Stimulated activated CD8-positive, alpha-beta memory T cell treated with anti-CD3 and anti-CD28 coated beads, Interleukin-15, amount 100 ng/mL, for 48 hours (primary cell): ENCODE measurements at places on chromosomes 7 and 10.
A peak's percentile ranks its signal among the peaks of the same experiment; 100 is the strongest.

DNA sequence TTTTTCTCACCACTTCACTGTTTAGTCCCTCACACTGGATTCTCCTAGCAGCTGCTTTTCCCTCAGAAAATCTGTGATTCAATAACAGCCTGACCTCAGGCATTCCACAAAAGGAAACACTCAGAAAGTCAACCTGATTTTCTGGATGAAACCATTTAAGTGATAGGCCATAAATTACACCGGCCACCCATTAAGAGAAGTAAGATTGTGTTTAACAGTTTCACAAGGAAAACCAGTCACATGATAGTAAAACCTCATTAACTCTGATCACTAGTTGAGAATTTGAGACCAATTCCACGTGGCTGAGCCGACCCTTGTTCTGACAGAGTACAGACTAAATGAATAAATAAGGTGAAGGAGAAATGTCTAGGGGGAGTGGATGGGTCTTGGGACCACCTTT is 7.7 kb downstream of the GRM8 start:
- no peak for DNase-seq

- DNase-seq: no peak
These were observed 395.0 kb downstream of the THSD7A start for GRCh38 chr7:11436773-11437524.

- peak; percentile 35 for DNase-seq
These were observed 8.0 kb upstream of the SPOCK2 start for GRCh38 chr10:72096115-72097000.

- DNase-seq: no peak
These were observed 7.2 kb upstream of the LAMTOR4 start for GRCh38 chr7:100141555-100141949.

DNA sequence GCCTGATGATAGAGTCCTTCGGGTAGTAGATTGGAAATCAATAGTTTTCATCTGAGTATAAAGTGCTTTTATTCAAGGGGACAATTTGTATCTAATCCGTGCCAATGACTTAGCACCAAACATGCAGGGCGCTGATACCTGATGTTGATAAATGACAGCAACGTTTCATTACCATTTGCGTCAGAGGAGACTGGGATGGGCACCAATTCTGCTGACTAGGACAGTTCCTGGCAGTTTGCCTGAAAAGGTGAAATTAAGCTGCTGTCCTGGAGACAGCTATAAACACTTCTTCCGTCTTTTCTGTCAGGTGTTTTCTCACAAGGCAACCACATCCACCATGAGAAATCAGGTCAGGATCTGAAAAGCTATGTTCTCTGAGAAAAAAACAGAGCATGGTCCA is 1136.4 kb downstream of the TYW1 start:
- DNase-seq: no peak

DNA sequence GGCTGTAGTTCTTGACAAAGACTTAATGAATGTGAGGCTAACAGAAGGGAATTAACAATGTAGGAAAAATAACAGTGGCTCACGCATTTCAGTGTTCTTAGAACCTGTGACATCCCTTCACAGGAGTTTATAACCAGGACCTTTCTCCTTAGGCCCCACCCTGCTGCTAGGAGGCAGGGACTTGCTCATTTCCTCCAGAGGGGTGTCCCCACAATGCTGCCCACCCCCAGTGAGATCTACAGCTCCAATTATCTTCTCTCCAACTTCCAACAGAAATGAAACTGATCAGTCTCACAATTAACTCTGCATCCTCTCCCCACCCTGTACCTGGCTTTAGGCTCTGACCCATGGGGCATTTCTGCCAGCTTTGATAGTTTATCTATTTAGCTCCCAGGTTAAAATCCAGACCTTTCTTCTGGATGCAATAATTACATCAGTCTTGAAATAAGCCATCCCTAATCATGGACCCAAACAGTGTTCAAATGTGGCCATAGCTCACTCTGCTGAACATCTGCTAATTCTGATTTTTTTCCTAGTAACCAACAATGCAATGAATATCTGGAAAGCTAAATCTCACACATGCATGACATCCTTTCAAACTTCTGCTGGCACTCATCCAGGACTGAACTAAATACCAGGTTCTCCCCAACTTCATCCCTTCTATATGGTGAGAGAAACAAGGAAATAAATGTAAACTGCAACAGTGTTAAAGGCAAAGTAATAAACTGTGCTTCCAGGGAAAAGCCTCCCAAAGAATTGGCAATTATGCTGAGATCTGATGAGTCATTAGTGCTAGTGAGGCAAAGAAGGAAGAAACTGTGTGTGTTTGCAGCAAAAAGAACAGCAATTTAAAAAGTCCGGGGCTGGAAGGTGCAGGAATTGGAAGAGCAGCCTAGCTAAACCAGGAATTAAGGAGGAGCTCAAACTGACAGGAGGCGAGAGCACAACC is 64.6 kb downstream of the HERPUD2 start:
- no peak for DNase-seq

DNA sequence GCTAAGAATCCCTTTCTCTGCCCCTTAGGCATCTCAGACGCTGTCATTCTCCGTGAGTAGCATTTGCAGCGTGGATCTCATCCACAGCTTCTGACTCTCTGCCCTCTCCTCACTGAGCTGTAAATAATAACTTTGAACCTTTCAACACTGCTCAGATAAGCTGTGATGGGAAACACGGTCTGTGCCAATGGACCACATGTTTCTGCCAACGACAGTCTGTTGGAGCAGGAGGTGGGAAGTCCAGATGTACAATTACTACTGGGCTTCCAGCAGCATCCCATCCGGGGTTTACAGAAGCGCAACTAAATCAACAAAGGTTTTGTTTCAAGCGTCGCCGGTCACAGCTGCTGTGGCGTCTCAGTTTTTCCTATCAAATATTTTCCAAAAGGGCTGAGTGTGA is 1110.6 kb downstream of the TYW1 start:
- no peak for DNase-seq

DNA sequence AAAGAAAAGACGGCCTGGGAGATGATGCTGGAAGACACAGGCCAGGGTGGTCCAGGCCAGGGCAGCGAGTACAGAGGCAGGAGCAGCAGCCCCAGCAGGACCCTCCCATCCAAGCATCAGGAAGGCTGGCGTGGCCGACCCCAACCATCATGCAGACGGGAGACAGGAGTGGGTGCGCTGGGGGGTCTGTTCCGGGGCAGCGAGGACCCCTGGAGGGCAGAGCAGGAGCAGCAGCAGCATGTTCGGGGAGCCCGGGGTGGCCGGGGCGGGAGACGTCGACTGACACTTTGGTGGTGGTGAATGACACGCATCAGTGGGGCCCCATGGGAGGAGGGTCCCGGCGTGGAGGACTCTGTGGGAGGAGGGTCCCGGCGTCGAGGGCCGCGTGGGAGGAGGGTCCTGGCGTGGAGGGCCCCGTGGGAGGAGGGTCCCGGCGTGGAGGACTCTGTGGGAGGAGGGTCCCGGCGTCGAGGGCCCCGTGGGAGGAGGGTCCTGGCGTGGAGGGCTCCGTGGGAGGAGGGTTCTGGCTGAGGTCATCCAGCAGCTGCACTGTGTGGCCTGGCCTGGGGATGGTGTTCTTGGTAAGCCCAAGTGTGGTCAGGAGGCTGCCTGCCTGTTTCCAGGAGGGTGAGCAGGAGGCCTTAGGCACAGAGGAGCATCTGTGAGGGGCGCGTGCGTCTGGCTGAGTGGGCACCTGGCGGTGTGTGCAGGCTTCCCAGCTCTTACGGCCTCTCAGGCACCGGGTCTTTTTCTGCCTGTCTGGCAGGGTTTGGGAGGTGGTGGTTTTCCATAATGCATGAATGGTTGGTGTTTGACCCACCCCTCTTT is 38.9 kb downstream of the FAM20C start:
- no peak for DNase-seq

DNA sequence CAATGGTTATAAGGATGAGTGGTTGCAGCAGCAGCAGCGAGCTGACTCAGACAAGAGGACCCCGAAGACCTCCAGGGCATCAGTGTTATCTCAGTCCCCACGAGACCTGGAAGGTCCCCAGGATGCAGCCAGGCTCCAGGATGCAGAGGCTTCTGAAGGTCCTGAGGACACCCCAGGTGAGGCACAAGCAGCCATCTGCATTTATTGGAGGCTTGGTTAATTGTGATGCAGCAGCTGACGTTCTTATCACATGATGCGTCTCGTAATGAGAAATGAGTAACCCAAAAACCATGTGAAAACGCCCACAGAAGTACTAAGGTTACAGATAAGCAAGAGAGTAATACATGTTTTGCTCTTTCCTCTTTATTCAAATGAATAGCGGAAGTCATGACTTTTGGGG is 17.4 kb downstream of the C7orf57 start:
- no peak for DNase-seq

DNA sequence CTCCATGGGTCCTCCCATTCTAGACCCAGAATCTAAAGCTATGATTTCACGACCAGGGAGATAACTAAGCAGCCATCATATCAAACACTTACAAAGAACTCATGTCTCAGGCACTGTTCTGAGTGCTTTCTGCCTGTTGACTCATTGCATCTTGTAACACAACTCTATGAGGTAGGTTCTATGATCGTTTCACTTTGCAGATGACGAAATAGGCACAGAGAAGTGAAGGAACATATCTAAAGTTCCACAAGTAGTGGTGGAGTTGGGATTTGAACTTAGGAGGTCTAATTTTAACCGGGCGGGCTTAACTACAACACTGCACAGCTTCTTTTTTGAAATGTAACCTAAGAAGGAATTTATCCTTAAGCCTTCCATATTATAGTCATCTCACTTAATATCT is 2.9 kb downstream of the RBP4 start:
- DNase-seq: no peak

DNA sequence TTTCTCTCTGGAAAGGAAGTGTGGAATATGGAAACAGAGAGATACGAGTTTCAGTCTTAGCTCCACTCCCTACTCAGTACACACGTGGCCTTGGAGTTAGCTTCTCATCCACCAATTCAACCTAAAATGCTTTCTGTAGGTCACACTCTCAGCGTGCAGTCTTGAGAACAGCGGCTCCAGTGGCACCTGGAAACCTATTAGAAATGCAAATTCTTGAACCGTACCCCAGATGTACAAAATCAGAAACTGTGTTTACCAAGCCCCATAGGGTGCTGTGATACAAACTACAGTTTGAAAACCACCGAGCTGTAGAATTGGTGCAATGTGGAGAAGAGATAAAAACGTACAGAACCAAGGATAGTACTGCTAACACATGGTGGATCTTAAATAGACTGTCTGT is 91.1 kb upstream of the SP4 start:
- no peak for DNase-seq

GRCh38 chr10:6912929-6913328 is 332.9 kb upstream of the PRKCQ start:
- DNase-seq: no peak

GRCh38 chr10:17880601-17881000 is 71.1 kb upstream of the SLC39A12 start:
- no peak for DNase-seq

DNA sequence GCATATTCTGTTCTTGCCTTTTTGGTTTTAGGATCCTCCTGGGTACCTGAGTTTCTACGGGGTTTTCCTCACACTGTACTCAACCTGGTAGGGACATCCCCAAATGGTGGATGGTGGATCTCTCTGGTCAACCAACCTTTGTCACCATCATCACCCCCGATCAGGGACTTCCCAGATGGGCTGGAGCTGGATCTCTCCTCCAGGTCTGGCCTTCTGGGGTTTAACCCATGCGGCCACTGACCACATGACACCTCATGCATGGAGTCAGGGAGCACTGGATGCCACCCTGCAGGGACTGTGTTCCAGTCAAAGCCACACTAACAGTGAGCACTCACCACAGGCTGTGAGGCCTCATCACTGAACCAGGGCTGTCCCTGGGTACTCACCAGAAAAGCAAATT is 80.0 kb downstream of the CELF2 start:
- no peak for DNase-seq

DNA sequence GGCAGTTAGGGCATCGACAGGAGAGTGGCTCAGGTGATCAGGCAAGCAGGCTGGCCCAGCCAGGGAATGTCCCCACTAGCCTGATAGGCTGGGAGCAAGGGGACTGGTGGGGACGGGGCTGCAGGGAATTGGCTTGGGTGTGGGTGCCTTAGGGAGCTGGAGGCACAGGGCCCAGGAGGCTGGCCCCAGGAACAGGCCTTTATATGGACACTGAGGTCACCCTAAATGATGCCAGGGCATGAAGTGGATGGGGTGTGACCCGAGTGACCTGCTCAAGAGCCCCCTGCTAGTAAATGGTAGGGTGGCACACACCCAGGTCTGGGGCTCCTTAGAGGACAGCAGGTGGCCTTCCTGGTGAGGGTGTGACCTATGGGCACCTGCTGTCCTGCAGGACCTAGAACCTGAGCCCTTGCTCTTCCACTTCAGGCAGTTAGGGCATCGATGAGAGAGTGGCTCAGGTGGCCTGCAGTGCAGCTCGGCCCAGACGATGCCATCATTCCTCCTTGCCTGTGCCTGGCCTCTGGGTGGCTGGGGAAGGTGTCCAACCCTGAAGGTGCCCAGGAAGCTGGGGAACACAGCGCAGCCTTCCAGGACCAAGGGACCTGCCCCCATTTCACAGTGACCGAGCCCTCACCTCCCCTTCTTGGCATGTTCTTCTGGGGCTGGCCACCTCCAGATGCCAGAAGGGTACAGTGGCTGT is 51.7 kb upstream of the LEP start:
- no peak for DNase-seq

DNA sequence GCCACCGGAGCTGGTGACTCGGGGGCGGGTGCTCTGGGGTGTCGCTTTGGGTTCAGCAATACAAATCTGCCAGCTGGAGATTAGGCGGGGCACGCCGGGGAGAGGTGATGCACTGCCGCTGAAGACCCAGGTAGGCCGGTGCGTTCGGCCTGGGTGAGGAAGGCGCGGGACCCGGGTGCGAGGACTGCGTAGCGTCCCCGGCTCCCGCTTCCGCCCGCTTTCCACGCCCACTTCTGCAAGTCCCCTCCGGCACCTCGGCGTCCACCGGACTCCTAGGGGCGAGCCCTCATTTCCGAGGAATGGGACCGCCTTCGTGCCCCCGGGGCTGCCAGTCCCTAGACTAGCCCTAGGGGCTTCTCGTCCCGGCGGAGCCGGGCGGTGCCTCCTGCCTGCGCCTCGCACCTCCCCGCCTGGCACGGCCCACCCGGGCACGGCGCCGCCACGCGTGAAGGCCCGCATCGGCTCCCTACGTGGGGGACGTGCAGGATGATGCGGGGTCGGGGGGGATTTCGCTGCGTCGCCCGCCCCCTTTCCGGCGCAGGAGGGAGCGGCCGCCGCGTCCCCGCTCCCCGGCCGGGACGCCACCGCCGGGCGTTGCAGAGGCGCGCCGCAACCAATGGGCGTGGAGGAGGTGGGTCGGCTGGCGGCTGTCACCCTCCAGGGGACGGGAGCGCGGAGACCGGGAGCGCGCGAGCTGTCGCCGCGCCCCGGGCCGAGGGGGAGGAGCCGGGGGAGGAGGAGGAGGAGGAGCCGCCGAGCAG is 40.0 kb downstream of the HK1 start:
- DNase-seq: peak; percentile 92
